Cardiac septum (tissue), 1 donor: ENCODE measurements at places on chromosomes 2 and 18.

DNA sequence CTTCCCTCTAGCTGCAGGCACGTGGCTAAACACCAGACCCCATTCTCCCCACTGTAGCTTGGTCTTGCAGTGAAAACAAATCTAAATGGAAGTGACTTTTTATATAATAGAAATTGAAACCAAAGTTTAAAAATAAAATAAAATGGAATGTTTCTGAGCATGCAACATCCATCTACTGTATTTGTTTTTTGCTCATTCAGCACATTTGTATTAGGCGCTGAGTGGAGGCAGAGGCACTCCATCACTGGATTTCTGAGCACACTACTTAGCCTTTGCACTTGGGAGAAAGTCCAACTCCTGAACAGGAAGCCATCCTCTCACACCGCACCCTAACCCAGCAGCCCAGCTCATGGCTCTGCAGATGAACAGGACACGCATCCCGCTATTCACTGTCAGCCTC lies 37.8 kb upstream of the POU3F3 start:
- no peak for DNase-seq

DNA sequence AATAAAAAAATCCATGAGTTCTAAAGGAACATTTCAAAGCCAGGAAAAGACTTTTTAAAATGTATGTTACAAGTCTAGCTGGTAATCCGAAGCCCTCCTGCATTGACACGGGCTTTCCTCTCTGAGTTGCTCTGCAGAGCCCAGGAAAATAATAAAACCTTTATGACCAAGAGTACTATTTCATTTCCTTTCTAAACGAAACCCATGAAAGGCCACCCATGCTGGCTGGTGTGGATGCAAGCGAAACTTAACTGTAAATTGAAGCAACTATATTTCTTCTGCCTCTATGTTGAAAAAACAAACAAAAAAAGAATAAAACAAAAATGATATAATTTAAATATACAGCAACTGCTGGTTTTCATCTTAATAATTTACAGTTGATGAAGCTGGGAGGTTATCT lies 41.3 kb upstream of the ZNF532 start:
- no peak for DNase-seq

GRCh38 chr2:45255563-45255962 lies 246.3 kb upstream of the SIX2 start:
- no peak for DNase-seq

DNA sequence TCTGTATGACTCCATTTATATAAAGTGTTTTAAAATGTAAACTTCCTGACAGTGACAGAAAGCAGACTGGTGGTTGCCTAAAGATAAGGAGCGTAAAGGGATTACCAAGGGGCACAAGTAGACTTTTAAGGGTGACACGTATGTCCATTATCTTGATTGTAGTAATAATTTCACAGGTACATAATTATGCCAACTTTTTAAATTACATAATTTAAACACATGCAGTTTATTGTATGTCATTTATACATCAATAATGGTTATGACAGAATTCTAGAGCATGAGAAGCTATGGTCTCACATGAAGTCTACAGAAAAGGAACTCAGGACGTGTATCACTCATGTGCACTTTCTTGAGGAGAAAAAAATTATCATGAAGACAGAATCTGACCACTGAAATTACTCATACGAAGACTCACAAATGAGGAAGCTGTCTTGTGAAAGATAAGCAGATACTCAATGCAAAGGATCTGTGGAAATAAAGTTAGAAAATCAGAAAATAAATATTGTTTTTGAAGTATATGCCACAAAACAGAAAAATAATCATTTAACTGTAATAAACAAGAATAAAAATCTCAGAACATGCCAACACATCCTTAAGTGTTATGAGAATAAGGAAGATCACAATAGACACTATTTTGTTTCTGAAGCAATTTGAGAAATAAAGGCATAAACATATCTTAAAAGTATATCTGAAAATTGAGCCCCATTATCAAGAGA lies 84.4 kb downstream of the TMEM131 start:
- DNase-seq, result no peak

- DNase-seq, result no peak
These were observed 5.7 kb upstream of the EFR3B start for GRCh38 chr2:25036221-25036559.

DNA sequence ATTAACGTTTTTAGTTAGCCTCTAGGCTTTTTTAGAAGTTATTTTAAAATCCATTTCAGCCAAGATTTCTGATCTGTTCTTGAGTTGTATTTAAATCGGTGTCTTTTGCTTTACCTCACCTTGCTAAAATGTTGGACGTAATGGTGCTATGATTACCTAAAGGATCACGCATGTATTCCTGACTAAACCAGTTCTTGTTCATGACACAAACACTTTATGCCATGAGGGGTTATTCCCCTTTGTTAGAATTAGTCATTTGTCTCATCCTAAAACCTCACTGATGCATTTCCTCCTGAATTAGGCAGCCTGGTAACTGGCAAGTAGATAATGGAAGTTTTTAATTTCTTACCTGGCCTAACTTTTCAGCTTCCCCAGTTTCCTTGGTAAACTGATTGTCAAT lies 185.4 kb upstream of the TANK start:
- DNase-seq, result no peak

- DNase-seq, result no peak
These were observed 14.8 kb upstream of the BIN1 start for GRCh38 chr2:127121776-127122176.

DNA sequence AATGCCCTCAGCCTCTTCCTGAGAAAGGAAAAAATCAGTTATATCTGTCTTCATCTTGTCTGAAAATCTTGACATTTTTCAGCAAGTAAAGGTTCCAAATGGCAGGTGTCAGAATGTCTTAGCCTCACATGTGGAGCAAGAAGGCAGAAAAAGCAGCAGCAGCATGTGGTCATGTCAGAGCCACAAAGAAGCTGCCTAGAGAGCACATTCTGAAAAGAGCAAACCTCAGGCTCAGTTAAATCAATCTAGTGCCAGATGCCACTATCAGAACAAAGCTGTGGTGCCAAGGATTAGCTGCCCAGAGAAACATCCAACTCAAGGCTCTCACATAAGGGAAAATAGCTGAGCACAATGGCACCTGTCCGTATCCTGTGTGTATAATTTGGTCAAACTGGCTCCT lies 105.9 kb downstream of the SRBD1 start:
- DNase-seq, result no peak

DNA sequence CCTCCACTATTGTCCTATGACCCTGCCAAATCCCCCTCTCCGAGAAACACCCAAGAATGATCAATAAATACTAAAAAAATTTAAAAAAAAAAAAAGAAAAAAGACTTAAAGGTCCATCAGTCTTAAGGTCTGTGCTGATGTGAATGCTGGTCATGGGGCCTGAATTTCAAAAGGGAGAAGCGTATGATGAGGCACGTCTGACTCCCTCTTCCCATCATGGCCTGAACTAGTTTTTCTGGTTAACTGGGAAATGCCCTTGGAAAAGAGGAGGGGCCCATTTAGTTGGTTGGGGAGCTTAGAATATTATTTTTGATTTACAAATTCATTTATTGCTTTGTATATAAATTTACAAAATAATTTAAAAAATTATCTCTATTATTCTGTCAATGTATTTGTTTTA lies 291.0 kb upstream of the CDH19 start:
- DNase-seq, result no peak

DNA sequence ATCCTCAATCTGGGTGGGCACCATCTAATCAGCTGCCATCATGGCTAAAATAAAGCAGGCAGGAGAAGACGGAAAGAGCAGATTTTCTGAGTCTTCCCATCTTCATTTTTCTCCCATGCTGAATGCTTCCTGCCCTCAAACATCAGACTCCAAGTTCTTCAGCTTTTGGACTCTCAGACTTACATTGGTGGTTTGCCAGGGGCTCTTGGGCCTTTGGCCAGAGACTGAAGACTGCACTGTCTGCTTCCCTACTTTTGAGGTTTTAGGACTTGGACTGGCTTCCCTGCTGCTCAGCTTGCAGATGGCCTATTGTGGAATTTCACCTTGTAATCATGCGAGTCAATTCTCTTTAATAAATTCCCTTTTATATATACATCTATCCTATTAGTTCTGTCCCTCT lies 36.6 kb downstream of the DIPK1C start:
- DNase-seq, result no peak

DNA sequence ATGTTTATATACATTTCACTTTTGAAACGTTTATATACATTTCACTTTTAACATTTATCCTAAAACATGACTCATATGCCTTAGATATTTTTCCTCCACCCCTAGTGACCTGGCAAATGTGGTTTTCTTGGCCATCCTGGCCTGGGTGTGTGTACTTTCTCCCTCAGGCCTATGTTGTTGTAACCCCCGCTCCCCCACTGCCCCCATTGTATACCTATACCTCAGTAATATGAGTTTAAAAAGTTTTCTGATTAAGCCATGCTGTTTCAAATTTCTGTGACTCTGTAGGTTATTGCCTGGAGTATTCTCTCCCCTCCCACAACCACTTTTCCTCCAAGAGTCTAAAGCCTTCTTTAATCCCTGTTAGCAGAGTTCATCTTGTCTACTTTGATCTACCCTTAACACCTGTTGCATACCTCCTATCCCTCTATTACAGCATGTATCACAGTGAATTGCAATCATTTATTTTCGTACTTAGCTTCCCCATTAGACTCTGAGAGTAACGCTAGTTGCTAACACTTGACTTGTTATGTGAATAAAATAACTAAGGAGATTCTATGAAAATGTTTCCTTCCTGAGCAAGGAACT lies 67.9 kb downstream of the LCLAT1 start:
- no peak for DNase-seq

DNA sequence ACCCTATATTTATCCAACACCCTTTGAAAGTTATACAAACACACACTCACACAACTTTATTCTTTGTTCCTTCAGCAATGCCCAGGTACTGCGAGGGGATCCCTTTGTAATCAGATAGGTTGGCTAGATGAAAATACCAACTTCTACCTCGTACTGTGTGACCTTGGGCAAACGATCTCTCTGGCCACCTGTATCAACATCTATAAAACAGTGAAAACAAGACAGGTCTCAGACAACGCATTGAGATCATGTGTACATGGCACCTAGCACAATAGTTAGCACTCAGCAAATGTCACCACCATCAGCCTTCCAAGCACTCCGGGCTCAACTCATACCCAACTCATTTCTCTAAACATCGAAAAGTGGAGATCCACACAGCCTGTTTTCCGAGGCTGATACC lies 118.4 kb upstream of the PPP1CB start:
- DNase-seq, result peak; percentile 31

DNA sequence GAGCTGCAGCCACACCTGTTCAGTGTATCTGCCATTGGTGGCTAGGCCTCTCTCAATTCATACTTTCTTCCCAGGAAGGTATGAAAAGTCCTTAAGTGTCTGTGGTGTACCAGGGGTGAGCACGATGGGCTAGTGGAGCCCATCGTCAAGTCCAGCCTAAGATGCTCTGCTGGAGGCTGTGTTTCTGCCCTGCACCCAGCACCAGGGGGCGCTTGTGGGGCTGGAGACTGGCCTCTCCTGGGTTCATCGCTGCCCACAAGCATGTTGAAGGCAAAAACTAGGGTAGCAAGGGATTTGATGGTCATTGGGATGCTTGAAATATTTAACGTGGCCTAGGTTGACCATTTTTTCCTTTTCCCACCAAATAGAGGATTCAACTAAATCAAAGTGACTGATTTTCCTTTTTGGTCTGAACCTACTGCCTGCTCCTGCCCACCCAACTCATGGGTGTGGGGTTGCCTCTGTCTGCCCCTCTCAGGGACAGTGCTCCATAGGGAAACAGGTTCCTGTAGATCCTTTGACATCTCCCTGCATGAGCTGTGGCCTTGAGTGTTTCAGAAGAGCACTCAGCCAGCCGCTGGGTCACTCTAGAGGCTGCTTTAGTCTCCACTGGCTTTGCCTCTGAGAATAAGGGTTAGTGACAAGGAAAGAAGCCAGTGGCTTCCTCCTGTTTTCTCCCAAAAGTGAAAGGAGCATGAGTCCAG lies 59.0 kb downstream of the TPGS2 start:
- DNase-seq, result no peak

- DNase-seq, result no peak
These were observed 2.8 kb downstream of the NOL4 start for GRCh38 chr18:34221971-34222306.

DNA sequence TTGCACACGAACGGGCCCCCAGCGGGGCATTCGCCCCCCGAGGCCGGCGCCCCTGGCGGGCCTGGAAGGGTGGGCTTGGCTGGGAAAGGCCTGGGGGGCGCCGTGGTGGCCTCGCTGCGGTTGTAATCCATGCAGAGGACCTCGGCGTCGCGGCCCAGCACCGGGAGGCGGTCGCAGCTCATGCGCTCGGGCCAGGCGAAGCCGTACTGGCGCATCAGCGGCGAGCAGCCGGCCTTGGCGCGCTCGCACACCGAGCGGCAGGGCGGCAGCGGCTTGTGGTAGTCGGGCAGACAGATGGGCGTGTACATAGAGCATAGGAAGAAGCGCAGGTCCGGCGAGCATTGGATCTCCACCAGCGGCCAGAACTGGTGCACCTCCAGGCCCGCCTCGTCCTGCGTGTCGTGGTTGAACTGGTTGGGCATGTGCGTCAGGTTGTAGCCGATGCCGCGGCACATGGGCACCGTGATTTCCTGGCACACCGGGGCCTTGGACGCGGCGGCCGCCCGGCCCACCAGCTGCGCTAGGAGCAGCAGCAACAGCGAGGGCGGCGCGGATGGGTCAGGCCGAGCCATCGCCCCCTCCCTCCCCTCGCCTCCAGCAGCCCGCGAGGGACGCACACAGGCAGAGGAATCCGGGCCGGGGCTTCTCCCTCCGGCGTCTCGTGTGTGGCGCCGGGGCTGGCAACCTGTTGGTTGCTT lies 1.4 kb downstream of the FZD5 start:
- DNase-seq, result peak; percentile 80

DNA sequence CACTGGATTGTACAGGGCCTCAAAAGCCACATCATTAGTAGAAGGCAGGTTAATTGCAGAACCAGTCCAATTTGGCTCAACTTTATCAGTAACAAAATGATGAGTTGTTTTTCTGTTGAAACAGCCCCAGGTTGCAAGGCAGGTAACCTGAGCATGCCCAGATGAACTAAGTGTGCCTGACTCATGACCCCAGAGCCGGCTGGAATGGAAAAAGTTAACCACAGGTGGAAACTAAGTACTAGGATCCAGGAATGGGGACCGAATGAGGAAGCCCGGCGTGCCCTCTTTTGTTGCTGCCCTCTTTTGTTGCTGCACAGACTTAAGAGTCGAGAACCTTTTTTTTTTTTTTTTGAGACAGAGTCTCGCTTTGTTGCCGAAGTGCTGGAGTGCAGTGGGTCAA lies 79.5 kb upstream of the YWHAQ start:
- DNase-seq, result peak; percentile 31

GRCh38 chr2:133377599-133377998 lies 190.7 kb downstream of the NCKAP5 start:
- no peak for DNase-seq

GRCh38 chr2:56184500-56185011 lies 766 bp downstream of the CCDC85A start:
- no peak for DNase-seq

DNA sequence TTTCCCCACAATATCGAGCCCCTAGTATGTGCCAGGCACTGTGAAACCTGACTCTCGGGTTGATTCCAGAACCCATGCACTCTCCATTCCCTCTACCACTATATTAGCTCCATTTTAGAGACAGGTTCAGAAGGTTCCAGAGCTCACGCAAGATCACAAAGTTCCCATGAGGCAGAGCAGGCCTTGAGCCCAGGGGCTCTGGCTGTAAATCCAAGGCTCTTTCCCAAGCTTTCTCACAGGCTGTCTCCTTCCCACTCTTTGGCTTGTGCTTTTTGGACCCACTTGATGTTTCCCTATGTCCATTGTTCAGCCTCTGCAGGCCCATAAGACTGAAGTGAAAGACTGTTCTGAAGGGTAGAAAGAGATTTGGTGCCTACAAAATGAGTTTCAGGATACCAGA lies 15.7 kb downstream of the KIAA2012 start:
- DNase-seq, result no peak
